GM12878 (cell line): ENCODE measurements at places on chromosomes 12 and 14. TPM values are rescaled to one million over a fixed set of nuclear protein-coding genes. Genes with fewer than 3 reads are reported as not detected.

KERA gene
- polyA plus RNA-seq: not detected in 2 replicates

P2RX2 gene
- not detected in 2 replicates for polyA plus RNA-seq

TRHDE gene
- not detected in 2 replicates for polyA plus RNA-seq

RDH12 gene
- polyA plus RNA-seq: not detected in 2 replicates

GPR65 gene
- polyA plus RNA-seq: 6.6 and 7.6 TPM in 2 replicates

CCDC197 gene
- not detected in 2 replicates for polyA plus RNA-seq

VTI1B gene
- 93.0 and 105 TPM in 2 replicates for polyA plus RNA-seq

C1S gene
- 0.20 and 0.21 TPM in 2 replicates for polyA plus RNA-seq

FGD4 gene
- polyA plus RNA-seq: 0.08 TPM in 1 of 2 replicates, not detected in the other

TMTC1 gene
- 0.15 and 0.19 TPM in 2 replicates for polyA plus RNA-seq

ASPG gene
- polyA plus RNA-seq: not detected in 2 replicates

STAC3 gene
- polyA plus RNA-seq: 1.7 and 2.4 TPM in 2 replicates

ZDHHC22 gene
- polyA plus RNA-seq: 0.06 TPM in 1 of 2 replicates, not detected in the other

DEGS2 gene
- polyA plus RNA-seq: 0.22 and 0.52 TPM in 2 replicates

HCAR3 gene
- polyA plus RNA-seq: 1.9 and 2.2 TPM in 2 replicates

MANSC4 gene
- polyA plus RNA-seq: not detected in 2 replicates
